ENCODE measurements at places on chromosomes 7 and 10.

GRCh38 chr10:70549962-70550458 lies 52.5 kb downstream of the PRF1 start:
- peak; percentile 63 for DNase-seq

DNA sequence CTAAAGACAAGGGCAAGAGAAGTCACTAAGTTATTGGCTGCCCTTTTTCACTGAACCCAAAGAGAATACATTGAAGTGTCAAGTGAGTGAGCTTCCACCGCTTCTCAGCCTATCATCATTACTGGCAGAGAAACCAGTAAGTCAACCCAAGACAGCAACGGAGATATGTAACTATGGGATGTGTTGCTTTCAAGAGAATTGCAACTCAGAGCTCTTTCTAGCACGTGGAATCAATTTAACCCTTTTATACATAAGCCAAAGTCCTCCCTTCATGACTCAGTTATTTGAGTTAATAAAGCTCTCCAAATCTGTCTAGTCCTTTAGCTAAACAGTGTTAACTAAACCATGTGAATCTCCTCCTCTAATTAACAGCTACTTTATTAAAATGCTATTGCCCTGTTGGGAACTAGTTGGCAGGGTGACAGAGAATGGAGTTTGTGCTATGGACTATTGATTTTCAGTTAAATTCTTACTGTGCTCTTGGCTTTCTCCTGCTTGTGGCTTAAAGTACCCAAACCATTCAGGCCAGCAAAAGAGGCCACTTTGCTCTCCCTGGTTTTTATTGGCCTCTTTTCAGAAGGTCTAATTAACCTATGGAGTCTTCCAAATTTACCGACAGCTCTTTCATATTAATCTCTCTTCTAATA lies 287.7 kb downstream of the NRG3 start:
- DNase-seq, result no peak

DNA sequence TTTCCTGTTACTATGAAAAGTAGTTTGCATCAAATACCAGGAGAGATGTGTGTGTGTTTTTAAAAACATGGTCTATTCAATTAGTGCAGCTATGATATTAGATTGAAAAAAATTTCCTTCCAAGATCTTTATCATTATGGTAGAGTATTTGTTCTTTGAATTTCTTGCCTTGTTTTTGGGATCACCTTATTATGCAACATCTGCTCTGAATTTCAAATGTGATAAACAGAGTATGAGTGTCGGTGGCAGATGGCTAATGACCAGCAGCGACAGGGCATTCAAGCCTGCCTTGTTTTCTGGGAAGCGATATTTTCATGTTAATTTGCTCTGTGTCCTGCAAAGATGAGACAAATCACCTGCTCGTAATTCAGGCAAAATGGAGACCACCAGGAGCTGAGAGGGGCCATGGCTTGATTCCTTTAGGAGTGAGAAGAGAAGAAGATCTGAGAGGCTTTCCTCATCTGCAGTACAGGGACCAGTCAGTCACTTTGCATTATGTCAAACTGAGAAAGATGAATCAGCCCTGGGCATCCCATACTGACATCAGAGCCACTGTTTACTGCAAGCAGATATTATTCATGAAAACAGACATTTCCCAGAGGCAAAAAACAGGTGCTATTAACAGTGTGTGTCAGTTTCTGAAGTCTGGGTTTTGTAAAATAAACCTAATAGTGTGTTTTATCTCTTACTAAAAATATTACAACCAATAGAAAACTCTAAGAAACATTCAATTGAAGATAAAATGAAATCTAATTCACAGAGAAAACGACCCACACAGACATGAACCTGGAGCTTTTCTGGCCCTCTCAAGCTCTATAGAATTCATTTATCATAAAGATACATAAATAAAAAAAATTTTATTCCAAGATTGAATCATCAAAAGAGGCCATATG lies 67.6 kb downstream of the CDK6 start:
- DNase-seq, result no peak

GRCh38 chr7:103425177-103425576 lies 20.8 kb downstream of the SLC26A5 start:
- DNase-seq, result no peak

- no peak for DNase-seq
These were observed 26.9 kb downstream of the MYPN start for GRCh38 chr10:68135922-68136792.
